Tibial nerve (tissue), 4 donors: ENCODE measurements at places on chromosomes 4 and X. TPM values are rescaled to one million over a fixed set of nuclear protein-coding genes. Genes with fewer than 3 reads are reported as not detected.

DNA sequence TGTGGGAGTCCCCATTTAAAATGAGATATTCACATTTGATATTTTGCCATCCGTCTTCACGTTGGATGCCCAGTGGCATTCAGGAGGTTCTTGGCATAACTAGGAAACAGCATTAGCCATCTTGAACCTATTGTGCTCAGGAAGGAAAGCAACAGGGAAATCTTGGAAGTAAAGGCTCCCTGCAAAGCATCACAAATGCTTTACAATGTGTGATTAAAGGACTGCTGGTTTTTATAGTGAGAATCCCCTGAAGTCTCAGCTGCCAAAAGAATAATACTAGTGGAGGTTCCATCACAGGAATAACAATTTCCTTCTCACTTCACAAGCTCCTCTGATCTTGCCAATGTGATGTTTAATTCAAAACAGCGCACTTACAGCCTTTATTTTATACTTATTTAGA is 49.7 kb upstream of the NPNT start:
- no peak for DNase-seq

- no peak for DNase-seq
Measured at GRCh38 chr4:74217365-74217764, 59.4 kb downstream of the MTHFD2L start.

GRCh38 chrX:10189317-10190268 is 32.8 kb downstream of the CLCN4 start:
- DNase-seq = peak; percentile 51

DNA sequence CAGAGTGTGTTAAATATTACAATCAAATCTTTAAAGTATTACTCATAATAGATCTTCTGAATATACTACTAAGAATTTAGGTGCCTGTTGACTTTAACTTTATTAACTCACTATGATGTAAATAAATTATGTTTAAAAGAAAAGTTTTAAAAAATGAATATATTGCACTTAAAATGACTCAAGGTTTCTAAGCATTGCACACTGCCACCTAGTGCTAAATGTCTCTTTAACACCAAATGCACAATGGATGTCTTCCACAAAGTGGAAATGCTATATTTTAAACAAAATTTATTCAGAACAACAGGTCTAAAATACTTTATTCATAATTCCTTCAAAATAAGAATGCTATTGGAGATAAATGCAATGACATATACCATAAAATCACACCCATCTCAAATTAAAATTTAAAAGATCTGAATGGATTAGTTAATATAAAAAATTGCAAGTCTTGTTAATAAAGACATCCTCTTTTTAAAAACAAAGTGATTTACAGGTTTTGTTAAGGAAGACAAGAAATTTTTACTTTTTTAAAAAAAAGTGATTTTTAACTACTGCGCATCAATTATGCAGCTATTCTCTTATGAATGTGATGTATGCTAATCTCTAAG is 5.5 kb downstream of the INPP4B start:
- DNase-seq = no peak

DNA sequence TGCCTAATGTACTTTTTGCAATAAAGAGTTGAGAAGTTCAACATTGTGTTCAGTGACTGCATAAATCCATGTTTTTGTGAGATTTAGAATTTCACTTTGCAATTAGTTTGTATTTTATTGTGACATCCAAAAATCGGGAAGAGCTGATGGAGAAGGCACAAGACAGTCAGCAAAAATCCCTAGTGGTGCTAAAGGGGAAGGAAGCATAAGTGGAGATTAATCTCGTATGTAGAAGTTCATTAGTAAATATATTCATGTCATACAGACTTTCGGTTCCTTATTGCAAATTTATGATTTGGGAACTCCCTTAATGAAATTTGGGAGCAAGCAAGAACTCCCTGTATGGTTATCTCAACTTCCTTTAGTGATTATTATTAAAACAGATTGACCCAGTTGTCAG is 57.8 kb upstream of the SLC39A8 start:
- no peak for DNase-seq

GRCh38 chrX:39956803-39957394 is 140.9 kb downstream of the BCOR start:
- DNase-seq = no peak

GRCh38 chr4:79987401-79987800 is 85.6 kb downstream of the ANTXR2 start:
- no peak for DNase-seq

DNA sequence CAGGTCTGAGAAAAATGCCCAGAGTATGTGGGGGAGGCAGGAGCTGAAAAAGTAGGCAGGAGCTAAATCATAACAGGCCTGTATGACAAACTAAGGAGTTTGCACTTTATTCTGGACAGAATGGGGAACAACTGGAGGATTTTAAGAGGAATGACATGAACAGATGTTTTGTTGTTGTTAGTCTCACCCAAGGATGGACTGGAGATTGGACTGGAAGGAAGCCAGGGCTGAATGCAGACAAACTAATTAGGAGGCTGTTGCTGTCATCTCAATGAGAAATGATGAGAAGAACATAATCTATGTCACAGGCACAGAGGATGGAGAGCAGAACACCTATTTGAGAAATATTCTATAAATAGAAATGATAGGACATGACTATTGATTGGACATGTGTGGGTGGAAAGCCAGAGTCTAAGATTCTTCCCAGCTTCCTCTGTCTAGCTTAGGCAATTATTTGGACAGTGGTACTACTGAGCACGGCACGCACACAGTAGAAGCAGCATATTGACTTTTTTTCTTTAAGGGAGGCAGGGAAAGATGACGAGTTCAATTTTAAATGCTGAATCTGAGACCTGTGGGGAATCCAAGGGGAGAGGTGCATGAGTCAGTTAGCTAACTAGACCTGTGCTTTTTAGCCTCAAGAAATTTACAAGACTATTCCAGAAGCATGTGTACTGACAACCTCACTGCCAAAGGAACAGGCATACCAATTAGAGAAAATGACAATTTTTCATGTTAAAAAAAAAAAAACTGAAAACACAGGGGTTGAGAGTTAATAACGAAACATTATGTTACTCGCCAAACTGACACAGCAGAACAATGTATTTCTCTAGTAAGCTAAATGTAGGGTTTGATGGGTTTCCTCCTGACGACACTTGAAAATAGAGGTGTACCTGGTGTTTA is 963 bp upstream of the USO1 start:
- DNase-seq = no peak

- no peak for DNase-seq
Measured at GRCh38 chr4:38181286-38181685, 221.1 kb downstream of the PTTG2 start.

COPS4 gene
- total RNA-seq = 29.5 TPM

HSD17B11 gene
- total RNA-seq = 75.1 TPM

HSFX1 gene
- 1.4 TPM for total RNA-seq

FABP2 gene
- not detected for total RNA-seq

COL25A1 gene
- 2.2 TPM for total RNA-seq

ARR3 gene
- not detected for total RNA-seq

HCFC1 gene
- total RNA-seq = 48.0 TPM
